AG04450 (cell line): ENCODE measurements at places on chromosomes 2 and 18.

DNA sequence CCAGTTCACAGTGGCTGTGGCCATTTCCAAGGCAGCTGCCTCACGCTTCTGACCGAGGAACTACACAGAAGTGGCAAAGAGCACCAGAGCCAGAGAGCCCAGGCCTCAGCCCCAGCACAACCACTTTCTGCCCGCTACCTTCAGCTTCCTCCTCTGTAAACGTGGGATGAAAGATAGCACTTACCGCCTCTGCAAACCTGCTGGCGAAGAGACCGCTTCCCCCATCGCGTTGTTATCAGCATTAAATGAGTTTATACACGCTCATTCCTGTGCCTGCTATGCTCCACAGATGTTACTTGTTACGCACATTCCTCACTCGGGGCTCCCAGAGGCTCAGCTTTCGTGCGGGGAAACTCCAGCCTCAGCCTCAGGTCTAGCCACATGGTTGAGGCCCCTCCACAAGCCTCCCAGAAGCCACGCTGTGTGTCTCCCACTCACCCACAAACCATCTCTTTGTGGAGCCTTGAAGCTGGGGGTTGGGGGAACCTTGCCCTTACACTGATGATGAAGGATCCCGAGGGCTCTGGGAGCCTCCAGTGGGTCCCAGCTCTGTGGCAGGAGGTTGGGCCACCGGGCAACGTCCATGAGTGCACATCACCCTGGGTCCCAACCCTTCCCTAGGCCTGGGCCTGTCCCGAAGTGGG is 63.3 kb upstream of the SMAD7 start:
- DNase-seq, result no peak

- no peak for DNase-seq
Measured at GRCh38 chr2:180520921-180521581, 459.4 kb upstream of the UBE2E3 start.

GRCh38 chr18:13376298-13376840 is 157.8 kb downstream of the LDLRAD4 start:
- DNase-seq, result no peak

- no peak for DNase-seq
Measured at GRCh38 chr2:106012591-106013347, 181.3 kb downstream of the UXS1 start.

GRCh38 chr2:69077252-69077950 is 64.4 kb downstream of the ANTXR1 start:
- DNase-seq, result no peak

DNA sequence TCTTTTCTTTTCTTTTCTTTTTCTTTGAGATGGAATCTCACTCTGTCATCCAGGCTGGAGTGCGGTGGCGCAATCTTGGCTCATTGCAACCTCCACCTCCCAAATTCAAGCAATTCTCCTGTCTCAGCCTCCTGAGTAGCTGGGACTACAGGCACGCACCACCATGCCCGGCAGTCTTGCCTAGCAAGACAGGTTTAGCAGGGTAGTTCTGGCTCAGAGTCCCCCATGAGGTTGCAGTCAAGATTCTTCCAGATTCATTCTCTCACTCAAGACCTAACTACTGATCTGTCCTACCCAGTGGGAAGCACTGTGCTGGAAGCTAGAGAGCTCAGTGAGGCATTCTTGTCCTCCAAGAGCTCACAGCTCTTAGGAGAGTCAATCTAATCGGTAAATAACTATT is 17.6 kb upstream of the ZAP70 start:
- DNase-seq, result no peak

GRCh38 chr18:75923169-75923568 is 495.7 kb upstream of the SMIM21 start:
- no peak for DNase-seq

- no peak for DNase-seq
Measured at GRCh38 chr2:207929923-207930322, 95.4 kb downstream of the PLEKHM3 start.

DNA sequence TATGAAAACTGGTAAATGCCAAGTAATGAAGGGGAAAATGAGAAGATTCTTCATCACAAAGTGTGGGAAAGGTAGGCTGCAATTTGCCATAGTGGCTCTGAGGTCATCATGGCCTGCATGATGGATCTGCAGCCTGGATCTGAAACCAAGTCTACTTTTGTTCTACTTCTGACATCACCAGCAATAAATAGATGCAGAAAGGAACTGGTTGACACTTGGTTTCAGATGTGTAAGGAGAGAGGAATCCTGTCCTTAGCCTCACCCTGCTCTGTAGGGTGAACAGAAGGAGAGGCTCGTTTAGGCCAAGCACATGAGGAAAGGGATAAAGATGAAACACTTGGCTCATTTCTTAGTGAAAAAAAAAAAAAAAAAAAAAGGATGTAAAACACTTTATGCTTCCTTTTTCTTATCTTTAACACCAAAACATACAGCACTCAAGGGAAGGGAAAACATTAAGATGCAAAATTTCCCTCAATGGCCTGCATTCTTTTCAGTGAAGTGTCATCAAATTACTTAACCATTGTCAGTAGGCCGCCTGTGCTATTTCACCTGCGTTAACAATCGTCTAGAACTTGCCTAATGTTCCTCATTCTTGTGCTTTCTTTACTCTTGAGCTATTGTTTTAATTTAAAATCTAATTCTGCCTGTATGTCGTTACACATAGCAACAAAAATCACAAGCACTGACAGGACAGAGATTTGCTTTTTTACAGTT is 3.9 kb downstream of the NEB start:
- no peak for DNase-seq

DNA sequence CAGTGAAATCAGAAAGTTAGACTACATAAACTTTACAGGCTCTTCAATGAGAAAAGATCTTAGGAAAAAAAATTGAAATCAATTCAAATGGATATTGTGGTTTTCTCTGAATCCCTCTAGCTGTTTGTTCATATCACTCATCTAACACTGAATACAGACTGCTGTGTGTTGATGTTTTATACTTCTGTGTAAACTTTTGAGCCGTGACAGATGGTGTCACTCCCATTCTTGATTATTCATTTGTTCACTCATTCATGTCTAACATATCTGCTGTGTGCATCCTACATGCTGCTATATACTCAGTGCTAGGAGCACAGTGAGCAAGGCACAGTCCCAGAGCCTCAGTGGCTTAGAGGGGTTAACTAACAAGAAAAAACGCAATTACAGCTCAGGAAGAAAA is 12.6 kb downstream of the KLHL23 start:
- DNase-seq, result no peak

DNA sequence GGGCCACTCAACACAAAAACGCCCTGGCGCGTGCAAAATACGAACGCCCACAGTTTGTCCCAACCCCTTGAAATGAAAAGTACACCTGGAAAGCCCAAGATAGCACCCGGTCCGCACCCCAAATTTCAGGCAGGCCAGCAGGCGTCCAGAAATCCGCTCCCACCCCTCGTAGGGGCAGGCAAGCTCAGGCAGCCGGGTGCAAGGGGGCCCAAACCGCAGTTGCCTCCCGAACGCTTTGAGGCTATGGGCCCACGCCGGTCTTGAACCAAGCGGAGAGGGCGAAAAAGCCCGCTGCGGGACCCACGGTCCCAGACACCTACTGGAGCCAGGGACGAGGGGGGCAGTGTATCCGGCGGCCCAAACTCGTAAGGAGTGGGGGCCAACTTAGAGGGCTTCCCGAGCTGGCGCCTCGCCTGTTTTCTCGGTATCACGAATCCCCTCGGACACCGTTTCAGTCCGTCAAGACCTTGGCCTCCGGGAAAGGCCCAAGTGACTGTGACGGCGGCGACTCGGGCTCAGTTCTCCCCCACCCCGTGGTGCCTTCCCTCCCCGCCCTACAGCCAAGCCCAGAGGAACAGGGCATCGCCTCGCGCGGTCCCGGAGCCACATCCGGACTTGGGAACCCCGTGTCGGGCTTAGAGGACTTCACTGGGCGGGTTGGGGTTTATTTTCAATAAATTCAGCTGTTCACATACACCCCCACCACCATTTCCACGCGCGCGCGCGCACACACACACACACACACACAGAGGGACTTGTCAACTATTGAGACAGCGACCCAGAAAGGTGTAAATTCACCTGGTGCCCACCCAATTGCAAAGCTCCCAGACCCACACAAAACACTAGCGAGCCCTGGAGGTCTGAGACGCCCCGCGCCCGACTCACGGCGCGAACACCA is 6.2 kb upstream of the SATB2 start:
- DNase-seq, result no peak

- DNase-seq, result no peak
Measured at GRCh38 chr18:80198994-80199748, 48.1 kb downstream of the PARD6G start.

DNA sequence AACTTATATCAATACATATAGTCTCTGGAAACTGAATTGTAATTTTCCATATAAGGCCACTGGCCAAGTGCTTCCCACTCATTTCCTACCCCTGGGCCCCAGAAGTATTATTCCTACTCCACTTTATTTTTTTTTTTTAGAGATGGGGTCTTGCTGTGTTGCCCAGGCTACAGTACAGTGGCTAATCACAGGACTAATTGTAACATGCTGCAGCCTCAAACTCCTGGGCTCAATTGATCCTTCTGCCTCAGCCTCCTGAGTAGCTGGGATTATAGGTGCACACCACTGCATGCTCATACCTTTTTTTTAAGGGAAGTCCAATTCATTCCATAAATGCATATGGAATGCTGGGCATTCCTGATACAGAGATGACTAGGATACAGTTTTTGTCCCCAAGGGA is 6.4 kb upstream of the CNNM4 start:
- no peak for DNase-seq

- peak; percentile 13 for DNase-seq
Measured at GRCh38 chr2:27509326-27509725, 12.7 kb downstream of the GCKR start.

DNA sequence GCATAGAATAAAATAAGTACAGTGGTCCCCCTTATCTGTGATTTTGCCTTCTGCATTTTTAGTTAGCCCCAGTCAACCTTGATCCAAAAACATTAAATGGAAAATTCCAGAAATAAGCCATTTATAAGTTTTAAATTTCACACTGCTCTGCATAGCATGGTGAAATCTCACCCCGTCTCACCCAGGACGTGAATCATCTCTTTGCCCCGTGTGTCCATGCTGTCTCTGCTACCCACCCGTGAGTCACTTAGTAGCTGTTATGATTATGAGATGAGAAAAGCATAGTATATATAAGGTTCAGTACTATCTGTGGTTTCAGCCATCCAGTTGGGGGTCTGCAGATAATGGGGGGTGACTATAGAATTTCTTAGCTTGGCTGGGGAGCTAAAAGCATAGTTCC is 67.3 kb downstream of the RHBDD1 start:
- DNase-seq, result peak; percentile 67

DNA sequence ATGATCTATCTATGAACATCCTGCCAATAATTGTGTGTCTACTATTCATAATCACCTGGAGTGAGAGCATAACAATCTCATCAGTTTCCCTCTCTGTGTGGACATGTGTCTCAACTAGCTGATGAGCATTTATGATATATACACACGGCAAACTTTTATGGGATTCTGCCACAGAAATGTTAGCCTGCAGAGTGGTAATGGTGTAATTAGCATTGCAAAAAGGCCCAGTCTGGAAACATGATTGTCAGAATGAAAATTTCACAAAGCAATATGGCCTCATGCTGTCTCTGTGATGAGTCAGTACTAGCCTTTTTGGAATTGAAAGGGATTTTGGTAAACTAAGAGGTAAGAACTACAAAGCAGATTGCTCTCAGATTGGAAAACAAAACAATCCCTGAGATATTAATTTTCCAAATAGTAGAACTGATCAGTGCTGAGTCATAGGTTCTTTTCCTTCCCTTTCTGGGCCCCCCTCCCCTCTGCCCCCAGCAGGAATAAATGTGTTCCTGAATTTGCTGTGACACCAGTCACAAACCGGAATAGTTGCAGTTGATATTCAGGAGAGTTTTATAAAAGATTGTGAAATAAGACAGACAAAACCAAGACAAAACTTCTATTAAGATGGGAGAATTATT is 189.2 kb downstream of the OSR1 start:
- no peak for DNase-seq

DNA sequence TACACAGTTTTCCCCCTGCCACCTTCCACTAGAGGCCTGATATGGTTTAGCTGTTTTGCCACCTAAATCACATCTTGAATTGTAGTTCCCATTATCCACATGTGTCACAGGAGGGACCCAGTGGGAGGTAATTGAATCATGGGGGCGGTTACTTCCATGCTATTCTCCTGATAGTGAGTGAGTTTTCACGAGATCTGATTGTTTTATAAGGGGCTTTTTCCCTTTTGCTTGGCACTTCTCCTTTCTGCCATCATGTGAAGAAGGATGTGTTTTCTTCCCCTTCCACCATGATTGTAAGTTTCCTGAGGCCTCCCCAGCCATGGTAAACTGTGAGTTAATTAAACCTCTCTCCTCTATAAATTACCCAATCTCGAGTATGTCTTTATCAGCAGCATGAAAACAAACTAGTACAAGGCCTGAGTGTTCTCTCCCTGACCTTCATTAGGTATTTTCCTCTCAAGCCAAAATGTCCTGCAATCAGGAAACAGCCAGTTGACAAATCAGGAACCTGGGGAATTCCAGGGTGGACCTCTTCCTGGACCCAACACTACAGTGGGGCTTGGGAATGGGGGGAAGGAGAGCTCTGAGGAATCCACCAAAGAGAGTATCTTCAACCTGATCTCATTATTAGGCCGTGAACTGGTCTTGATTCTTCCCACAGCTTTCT is 129.9 kb downstream of the TXNL1 start:
- no peak for DNase-seq

GRCh38 chr2:162025121-162025911 is 48.7 kb downstream of the DPP4 start:
- DNase-seq, result peak; percentile 60

- no peak for DNase-seq
Measured at GRCh38 chr2:168974428-168974827, 56.7 kb downstream of the ABCB11 start.
